ENCODE measurements at places on chromosomes 11 and 22. TPM values are rescaled to one million over a fixed set of nuclear protein-coding genes. Genes with fewer than 3 reads are reported as not detected.

GRCh38 chr11:80297858-80298632 is 857.2 kb upstream of the TENM4 start:
- peak; percentile 89 for DNase-seq

The NXPE2 gene
- total RNA-seq: not detected

The MS4A12 gene
- total RNA-seq: not detected

The GSTT2B gene
- total RNA-seq: 7.5 TPM

The PDE3B gene
- 0.43 TPM for total RNA-seq

GRCh38 chr11:16225623-16226022 is 130.7 kb downstream of the SOX6 start:
- no peak for DNase-seq

The USP35 gene
- total RNA-seq: 4.6 TPM

The SC5D gene
- total RNA-seq: 25.6 TPM

DNA sequence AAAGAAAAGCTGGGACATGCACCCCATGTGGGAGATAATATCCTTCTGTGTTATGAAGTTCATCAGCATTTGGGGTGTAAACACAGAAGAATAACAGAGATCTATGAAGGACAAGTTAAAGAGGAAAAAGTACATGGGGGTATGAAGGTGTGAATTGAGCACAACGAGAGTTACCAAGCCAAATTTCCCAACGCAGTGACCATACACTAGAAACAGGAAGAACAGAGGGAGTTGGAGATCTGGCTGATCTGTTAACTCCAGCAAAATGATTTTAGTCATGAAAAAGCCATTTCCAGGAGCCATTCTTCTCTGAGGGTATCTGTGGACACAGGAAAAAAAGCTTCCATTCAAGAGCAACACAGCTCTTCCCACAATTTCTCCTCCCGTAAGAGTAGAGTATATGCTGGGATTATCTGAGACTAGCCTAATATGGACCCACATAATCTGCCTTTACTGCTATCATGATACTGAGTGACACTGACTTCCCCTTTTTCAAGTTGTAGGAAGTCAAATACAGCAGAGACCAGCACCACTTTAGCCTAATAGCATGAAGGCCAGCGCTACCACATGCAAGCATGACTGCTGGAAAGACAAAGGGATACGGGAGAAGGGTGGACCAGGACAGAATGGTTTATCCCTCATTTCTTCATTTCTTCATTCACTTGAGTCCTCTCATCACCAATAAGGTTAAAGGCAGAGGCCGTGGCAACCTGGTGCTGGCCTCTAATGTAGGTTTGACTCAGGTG is 19.6 kb upstream of the OR8D2 start:
- no peak for DNase-seq

DNA sequence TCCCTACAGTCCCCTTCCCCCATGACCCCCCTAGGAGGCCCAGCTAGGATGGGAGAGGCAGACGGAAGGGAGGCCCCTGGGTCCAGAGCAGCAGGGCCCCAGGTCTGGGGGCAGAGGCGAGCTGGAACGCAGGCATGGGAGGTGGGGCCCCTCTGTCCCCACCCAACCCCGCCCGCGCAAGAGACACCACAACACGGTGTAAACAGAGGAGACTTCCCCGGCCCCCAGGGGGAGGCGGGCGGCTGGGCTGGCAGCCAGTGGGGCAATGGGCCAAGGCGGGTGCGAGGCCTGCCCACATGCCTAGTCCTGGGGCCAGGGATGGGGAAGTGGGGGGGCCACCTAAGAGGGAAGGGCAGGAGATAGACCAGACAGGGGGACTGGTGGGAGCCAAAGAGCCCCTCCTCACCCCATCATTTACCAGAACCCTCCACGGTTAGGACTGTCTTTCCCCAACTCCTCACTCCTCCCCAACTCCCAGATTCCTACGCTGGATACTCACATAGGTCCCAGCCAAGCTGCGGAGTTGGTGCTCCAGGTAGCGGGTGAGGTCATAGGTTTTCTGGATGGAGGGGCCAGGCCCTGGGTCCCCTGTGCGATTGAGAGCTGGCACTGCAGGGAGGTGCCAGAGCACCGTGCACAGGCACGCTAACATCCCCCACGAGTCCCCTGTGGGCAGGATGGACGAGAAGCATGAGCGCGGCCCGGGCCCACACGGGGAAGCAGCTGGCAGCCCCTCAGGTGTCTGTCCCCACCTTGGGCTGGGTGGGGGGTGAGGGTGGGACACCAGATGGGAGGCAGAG is 6.2 kb downstream of the CLCF1 start:
- no peak for DNase-seq

DNA sequence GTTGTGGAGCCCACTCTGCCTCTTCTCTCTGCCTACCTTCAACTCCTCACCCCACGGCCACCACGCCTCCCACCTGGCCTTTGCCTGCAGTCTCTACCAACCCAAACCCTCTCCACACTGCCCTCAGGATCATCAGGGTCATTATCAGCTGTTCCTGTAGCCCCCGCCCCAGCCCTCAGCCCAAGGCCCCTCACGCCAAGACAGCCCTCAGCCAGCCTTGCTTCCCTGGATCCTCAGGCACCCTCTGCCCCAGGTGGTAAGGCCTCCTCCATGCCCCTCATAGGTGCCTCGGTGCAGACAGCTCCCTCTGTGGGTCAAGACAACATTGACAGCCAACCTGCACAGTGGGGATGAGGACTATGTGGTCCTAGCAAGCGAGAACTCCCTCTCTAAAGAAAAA is 1.7 kb downstream of the SBF1 start:
- no peak for DNase-seq

The SAA4 gene
- total RNA-seq: 0.43 TPM

GRCh38 chr11:2576111-2576510 is 123.7 kb downstream of the KCNQ1OT1 start:
- DNase-seq: no peak

- DNase-seq: peak; percentile 93
Observed at GRCh38 chr11:68014157-68014946, 4.2 kb downstream of the ALDH3B1 start.
